ENCODE measurements at places on chromosomes 5 and 9. TPM values are rescaled to one million over a fixed set of nuclear protein-coding genes. Genes with fewer than 3 reads are reported as not detected.
A peak's percentile ranks its signal among the peaks of the same experiment; 100 is the strongest.

GRCh38 chr5:156682971-156683370 is 167.1 kb upstream of the PPP1R2B start:
- DNase-seq = no peak
- no peaks in the 10 kb centered on the region for H3K36me3 ChIP-seq
- H3K4me1 ChIP-seq = no peaks in the 10 kb centered on the region
- H3K4me3 ChIP-seq = no peak overlapping the region
- no peaks in the 10 kb centered on the region for H3K27me3 ChIP-seq
- H3K27ac ChIP-seq = no peak overlapping the region

DNA sequence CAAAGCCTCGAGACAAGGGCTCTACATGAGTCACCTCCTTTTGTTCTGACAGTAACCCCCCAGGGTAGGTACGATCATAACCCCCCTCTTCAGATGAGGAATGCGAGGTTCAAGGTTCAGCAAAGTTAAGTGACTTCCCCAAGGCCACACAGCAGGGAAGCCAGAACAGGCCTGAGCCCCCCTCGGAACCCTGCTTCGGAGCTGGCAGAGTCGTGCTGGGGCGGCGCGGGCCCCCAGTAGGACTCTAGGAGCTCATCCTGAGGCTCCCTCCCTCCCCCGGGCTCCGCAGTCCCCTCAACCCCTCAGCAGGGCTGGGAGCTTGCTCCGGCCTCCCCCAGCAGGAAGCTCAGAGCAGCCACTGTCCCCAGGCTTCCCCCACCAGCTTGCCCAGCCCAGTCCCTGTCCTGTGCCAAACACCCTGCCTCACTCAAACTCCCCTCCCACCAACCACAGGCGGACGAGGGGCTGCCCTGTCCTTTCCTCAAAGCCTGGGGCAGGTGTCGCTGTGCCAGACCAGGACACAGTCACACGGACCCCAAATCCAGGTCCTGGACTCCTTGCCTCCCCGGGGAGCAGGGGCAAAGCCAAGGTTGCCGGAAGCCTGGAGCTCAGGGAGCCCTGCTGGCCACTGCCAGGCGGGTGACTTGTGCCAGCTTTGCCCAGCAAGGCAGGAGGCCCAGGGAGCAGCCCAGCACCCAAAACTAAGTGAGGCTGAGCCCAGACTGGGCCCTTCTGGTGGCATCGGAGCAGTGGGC is 5.1 kb downstream of the AGPAT2 start:
- H3K4me3 ChIP-seq = no peak overlapping the region
- H3K27ac ChIP-seq = no peak overlapping the region
- H3K36me3 ChIP-seq = no peaks in the 10 kb centered on the region
- no peak for DNase-seq

GRCh38 chr9:92718086-92719001 is 46.3 kb downstream of the BICD2 start:
- no peaks in the 10 kb centered on the region for H3K27me3 ChIP-seq
- H3K36me3 ChIP-seq = peaks cover 91% of the 10 kb centered on the region
- H3K27ac ChIP-seq = no peak overlapping the region
- no peak overlapping the region for H3K4me3 ChIP-seq
- DNase-seq = no peak

GRCh38 chr5:622359-622758 is 10.2 kb downstream of the CEP72 start:
- no peaks in the 10 kb centered on the region for H3K4me1 ChIP-seq
- no peak for DNase-seq
- H3K4me3 ChIP-seq = no peak overlapping the region
- no peak overlapping the region for H3K27ac ChIP-seq

DNA sequence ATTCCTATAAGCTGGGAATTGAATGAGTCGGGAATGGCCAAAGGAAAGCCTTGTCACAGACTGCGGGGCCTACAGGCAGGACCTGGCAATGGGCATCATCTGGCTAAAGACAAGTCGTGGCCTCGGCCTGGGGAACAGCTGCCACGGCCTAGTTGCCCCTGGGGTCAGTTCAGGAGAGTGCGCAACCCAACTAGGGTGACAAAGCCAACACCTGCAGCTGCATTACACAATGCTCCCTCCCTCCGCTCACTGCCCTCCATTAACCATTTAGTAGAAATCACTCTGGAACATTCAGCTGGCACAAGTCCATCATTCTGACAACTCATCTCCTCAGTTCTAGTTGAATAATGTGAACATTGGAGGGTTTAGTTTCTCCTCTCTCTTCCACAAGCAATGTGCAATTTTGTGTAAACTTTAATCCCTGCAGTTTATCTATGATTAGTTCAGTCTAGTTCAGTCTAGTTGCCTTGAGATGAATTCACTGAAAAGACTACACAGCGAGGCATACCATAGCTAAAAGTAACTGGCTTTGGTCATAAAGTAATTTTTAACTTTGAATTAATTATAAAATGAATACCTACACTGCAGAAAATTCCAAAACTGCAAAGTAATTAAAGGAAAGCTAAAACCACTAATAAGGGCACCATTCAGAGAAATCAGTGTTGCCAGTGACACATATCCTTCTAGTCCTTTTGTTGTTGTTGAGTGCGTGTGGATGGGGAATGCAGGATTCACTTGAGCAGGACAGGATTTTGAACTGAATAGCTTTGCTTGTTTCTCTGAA is 5.1 kb downstream of the GLDC start:
- DNase-seq = peak; percentile 9
- no peaks in the 10 kb centered on the region for H3K36me3 ChIP-seq
- no peaks in the 10 kb centered on the region for H3K27me3 ChIP-seq
- H3K27ac ChIP-seq = no peak overlapping the region

DNA sequence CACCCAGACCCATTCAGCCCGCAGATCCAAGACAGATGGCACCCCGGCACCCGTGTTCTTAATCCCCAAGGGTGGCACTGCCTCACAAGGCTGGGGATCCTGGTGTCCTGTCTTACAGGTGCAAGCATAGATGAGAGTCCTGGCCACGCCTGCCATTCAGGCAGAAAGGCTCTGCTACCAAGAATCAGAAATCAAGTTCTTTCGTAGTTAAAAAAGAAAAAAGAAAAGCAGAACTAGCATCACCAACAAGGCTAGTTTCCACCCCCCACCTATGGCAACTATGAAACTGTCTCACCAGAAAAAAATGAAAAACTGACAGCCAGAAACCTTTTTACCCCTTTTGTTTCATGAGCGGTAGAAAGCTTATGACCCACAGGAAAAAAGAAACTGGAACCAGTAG is 170.4 kb downstream of the SYK start:
- H3K4me3 ChIP-seq = no peak overlapping the region
- H3K27me3 ChIP-seq = peaks cover 8% of the 10 kb centered on the region
- no peaks in the 10 kb centered on the region for H3K36me3 ChIP-seq

DNA sequence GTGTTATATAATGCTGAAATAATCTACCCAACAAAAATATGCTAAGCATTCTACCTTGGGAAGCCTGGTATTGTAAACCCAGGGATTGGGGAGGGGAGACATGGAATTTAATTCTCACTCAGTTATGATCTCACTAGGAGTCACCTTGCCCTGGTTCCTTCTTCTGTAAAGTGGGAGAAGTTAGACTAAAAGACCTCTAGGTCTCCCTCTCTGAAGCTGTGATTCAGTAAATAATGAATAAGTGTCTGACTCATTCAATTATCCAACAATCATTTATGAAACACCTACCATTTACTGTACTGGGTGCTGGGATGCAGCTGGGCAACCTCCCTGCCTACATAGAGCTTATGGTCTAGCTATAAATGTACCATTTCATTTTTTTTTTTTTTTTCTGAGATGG is 20.2 kb upstream of the SPARC start:
- H3K27me3 ChIP-seq = no peaks in the 10 kb centered on the region
- peak overlapping the region; percentile 79 for H3K27ac ChIP-seq
- H3K36me3 ChIP-seq = no peaks in the 10 kb centered on the region
- H3K4me1 ChIP-seq = peaks cover 34% of the 10 kb centered on the region

DNA sequence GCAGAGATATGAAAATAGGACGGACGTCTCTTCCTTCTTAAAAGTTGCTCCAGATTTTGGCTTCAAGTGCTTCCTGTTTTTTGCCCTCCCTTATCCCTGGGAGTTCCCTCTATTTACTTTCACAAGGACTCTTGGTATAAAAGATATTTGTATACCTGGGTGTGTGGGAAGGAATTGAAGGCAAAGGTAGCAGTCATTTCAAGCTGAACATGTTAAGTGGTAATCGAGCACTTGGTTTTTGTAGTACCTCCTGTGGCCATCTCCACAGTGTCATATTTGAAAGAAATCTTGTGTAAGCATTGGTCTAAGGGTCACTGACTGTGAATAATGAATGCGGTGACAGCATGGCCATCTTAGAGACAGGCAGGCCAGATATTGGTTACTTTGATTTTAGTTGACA is 593.6 kb downstream of the MTRR start:
- H3K27me3 ChIP-seq = no peaks in the 10 kb centered on the region
- no peaks in the 10 kb centered on the region for H3K4me1 ChIP-seq
- H3K36me3 ChIP-seq = peaks cover 3% of the 10 kb centered on the region
- no peak overlapping the region for H3K4me3 ChIP-seq
- H3K27ac ChIP-seq = no peak overlapping the region
- no peak for DNase-seq

DNA sequence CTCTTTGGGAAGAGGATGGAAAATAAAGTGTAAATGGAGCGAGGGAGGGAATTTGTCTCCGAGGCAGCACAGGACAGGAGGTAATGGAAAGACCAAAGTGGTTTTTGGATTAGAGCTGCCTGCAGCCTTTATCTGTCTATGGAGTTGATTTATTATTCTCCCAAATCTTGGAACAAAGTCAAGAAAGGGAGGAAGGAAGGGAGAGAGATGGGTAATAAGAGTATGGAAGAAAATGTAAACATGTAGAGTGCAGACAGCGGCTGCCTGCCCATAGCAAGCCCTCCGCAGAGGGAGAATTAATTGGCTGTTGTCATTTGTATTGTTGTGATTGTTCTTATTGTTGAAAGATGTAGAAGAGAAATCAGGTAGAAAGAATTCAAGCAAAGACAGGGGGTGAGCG is 15.7 kb downstream of the KCNIP1 start:
- H3K4me1 ChIP-seq = peaks cover 13% of the 10 kb centered on the region
- H3K27ac ChIP-seq = no peak overlapping the region
- H3K27me3 ChIP-seq = no peaks in the 10 kb centered on the region
- no peak overlapping the region for H3K4me3 ChIP-seq
- no peaks in the 10 kb centered on the region for H3K36me3 ChIP-seq

DNA sequence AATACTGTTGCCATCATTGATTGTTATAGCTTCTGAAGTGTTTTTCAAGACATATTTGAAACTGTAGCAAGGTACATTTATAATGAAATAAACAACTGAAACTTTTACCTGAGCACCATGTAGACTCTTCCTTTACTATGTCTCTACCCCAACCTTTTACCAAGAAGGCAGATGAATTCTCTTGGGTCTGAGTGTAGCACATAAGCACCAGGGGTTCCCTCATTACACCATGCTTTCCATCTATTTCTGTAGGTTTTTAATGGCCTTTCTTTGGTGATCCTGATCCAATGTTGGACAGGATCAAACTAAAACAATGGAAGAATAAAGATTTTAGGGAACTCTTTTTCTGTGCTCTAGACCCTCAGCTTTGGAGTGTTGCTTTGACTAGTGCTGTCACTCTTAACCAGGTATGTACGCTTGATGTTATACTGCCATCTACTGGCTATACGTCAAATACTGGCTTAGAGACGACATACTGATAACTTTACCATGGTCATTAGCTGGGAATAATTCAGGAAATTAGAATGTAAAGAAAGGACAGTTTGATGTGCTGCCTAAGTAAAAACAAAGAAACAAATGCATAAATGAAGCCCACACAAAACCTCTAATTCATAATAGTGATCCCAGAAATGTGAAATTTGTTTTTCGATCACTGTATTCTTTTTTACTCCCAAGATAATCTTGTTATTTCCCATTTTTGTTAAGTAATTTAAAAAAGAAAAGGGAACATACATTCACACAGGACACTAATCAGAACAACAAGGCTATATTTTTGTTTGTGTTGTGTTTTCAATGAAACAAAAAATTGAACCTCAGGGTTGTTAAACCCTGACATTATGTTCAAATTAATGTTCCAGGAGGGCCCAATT is 30.7 kb downstream of the IFNW1 start:
- no peaks in the 10 kb centered on the region for H3K4me1 ChIP-seq
- H3K4me3 ChIP-seq = no peak overlapping the region
- H3K27me3 ChIP-seq = no peaks in the 10 kb centered on the region
- H3K27ac ChIP-seq = no peak overlapping the region
- DNase-seq = peak; percentile 13

- no peak overlapping the region for H3K4me3 ChIP-seq
- no peak overlapping the region for H3K27ac ChIP-seq
- no peaks in the 10 kb centered on the region for H3K27me3 ChIP-seq
- no peaks in the 10 kb centered on the region for H3K36me3 ChIP-seq
- DNase-seq = peak; percentile 17
Measured at GRCh38 chr9:90789862-90790261, 11.8 kb upstream of the SYK start.

DNA sequence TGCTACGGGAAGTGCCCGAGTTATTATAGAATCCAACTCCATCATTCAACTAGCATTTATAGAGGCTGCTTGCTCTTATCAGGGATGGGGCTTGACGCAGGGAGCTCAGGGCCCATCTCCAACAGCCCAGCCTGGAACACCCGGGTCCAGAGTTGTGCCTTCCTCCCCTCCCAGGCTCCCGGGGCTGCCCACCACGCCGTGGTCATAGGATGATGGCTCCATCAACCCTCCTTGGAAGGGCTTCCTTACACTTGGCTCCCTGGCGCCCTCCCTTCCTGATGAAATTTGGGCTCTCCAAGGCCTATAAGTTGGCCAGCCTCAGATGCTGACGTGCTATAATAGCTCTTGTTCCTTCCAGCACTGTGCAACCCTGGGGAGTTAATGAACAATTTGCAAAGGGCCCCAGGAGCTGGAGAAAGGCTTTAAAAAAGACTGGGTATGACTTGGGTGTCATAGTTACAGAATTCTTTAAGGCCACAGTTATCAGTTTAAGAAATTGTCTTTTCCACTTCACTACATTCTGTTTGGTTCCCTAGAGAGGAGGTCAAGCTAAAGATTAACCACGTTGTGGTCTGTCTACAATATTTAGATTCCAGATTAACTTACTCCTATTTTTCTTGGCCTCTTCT is 42.5 kb upstream of the GADD45G start:
- no peak overlapping the region for H3K27ac ChIP-seq
- no peaks in the 10 kb centered on the region for H3K4me1 ChIP-seq

DNA sequence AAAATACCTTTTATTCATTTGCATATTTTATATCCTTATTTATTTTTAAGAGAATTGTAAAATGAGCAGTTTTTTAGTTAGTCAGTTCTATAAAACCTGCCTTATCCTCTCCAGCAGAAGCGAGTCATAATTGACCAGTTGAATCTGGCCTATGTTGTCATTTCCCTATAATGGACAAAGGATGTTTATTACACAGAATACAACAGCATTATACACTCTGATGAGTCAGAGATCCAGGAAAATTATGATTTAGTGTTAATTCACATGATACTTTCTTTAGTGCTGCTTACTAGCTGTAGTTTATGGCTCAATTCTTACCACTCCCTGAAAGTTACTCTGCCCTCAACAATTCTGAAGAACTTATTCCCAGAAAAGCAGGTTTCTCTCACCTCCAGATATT is 26.8 kb upstream of the LURAP1L start:
- H3K27ac ChIP-seq = no peak overlapping the region
- H3K4me3 ChIP-seq = no peak overlapping the region

The STK32A gene
- total RNA-seq = 5.5 TPM

The CACFD1 gene
- 13.6 TPM for total RNA-seq

The ENTREP1 gene
- 0.08 TPM for total RNA-seq

The SPATA6L gene
- not detected for total RNA-seq

Measured in SJCRH30 (cell line).